ENCODE measurements at places on chromosomes 16 and 17. TPM values are rescaled to one million over a fixed set of nuclear protein-coding genes. Genes with fewer than 3 reads are reported as not detected.

Gene ITGB4
- polyA plus RNA-seq, result 39.7 TPM

Gene ZNF423
- 40.5 TPM for polyA plus RNA-seq

Gene TEX19
- not detected for polyA plus RNA-seq

Gene SOST
- polyA plus RNA-seq, result 1.5 TPM

Gene CDRT15L2
- polyA plus RNA-seq, result not detected
